ENCODE measurements at places on chromosomes 2 and 18. TPM values are rescaled to one million over a fixed set of nuclear protein-coding genes. Genes with fewer than 3 reads are reported as not detected.

The GMCL1 gene
- 26.1 TPM for total RNA-seq

The IL1RN gene
- not detected for total RNA-seq

The ERBB4 gene
- total RNA-seq, result 3.0 TPM

The RGPD4 gene
- total RNA-seq, result 0.05 TPM

The INHBB gene
- total RNA-seq, result not detected

The GALNT5 gene
- 0.02 TPM for total RNA-seq

The TTLL4 gene
- 52.1 TPM for total RNA-seq

The SEPTIN10 gene
- 64.8 TPM for total RNA-seq

The PSMA8 gene
- total RNA-seq, result not detected

The KIAA2012 gene
- not detected for total RNA-seq

- no peak for DNase-seq
These were observed 436 bp upstream of the ITPRIPL1 start for GRCh38 chr2:96324721-96325040.

- DNase-seq, result no peak
These were observed 89.3 kb downstream of the AGAP1 start for GRCh38 chr2:235583144-235583543.

GRCh38 chr18:79754022-79754761 lies 43.5 kb upstream of the KCNG2 start:
- no peak for DNase-seq

GRCh38 chr2:118371515-118371914 lies 283.2 kb downstream of the INSIG2 start:
- DNase-seq, result peak; percentile 10

- DNase-seq, result no peak
These were observed 80.9 kb downstream of the CDH20 start for GRCh38 chr18:61414086-61414485.

GRCh38 chr2:135663148-135663700 lies 78.4 kb upstream of the UBXN4 start:
- DNase-seq, result no peak

- DNase-seq, result no peak
These were observed 41.1 kb downstream of the LDAH start for GRCh38 chr2:20781656-20782265.

GRCh38 chr2:225761396-225761795 lies 361.9 kb downstream of the NYAP2 start:
- DNase-seq, result peak; percentile 80

DNA sequence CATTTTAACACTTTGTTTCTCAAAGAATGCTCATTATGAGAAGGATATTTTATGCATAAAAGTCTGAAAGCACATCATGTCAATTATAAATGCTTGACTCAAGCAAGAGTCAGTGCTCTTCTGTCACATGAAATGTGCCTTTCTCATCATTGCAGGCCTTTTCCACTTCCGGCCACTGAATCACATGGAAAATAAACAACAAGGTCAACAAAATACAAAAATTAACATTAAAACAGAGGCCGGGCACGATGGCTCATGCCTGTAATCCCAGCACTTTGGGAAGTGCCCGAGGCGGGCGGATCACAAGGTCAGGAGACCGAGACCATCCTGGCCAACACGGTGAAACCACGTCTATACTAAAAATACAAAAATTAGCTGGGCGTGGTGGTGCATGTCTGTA lies 480.6 kb downstream of the SPAG16 start:
- no peak for DNase-seq

- DNase-seq, result no peak
These were observed 446 bp downstream of the COPS9 start for GRCh38 chr2:240135706-240136012.

- peak; percentile 72 for DNase-seq
These were observed 2.4 kb downstream of the HNRNPLL start for GRCh38 chr2:38600242-38600891.

- no peak for DNase-seq
These were observed 97.8 kb downstream of the NCK2 start for GRCh38 chr2:105842555-105842954.

DNA sequence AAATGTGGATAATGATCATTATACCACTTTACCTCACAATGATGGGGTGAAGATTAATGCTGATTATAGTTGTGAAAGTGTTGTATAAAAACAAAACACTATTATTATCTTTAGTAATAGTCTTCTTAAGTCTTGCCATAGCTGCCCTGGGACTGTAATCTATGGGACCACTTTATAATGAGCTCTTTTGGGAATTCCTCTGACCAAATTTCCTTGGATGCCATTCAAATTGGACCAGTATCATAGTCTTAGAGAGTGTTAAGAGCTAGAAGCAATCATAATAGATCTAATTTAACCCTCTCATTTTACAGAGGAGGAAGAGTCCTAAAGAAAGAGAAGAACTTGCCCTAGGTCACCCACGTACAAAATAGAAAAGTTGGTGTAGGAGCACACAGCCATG lies 457.7 kb upstream of the SLC14A2 start:
- DNase-seq, result no peak

- no peak for DNase-seq
These were observed 746.1 kb upstream of the DDX18 start for GRCh38 chr2:117068371-117068770.

- DNase-seq, result no peak
These were observed 1159.4 kb downstream of the DSC3 start for GRCh38 chr18:29883114-29883513.

GRCh38 chr2:176419591-176420071 lies 150.4 kb downstream of the MTX2 start:
- no peak for DNase-seq

DNA sequence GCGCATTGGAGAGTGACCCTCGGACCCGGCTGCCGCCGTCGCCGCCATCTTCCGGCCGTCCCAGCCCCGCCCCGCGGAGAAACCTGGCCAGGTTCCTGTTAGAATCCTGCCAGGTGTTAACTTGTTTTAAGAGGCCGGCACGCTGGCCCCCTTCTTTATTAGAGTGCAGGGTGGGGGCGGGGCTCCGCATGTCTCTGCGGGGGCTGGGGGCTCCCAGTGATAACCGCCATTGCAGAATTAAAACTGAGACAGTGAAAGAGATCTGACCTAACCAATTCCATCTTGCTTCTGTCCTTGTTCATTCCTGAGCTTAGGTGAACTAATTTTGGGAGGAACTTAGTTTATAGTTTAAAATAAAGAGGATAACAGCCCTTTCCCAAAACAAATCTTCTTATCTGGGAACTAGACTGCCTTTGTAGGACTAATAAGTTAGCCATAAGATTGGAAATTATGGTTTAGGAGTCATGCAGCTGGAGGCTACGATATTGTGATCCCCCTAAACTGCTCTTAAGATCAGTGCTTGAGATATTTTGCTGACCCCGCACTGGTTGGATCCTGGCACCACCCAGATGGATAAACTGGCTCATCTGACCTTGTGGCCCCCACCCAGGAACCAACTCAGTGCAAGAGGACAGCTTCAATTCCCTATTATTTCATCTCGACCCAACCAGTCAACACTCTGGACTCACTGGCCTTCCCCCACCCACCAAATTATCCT lies 543 bp upstream of the STARD7 start:
- peak; percentile 9 for DNase-seq

DNA sequence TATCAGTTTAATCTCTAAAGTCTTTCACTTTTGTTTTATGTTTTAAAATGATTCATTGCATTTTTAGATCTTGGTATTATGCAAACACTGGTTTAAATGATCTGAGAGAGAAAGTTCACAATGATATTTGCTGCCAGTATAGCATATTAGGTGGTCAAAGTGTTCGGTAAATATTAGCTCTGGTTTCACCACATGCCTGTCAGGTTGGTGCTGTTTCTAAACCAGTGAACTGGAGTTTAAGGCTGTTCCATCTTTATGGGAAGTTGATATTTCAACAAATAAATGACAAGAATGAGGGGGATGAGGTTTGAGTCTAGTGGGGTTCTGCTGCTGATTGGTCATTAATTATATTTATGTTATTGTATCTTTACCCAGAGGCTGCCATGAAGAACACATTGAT lies 436.4 kb downstream of the DCDC2C start:
- no peak for DNase-seq

DNA sequence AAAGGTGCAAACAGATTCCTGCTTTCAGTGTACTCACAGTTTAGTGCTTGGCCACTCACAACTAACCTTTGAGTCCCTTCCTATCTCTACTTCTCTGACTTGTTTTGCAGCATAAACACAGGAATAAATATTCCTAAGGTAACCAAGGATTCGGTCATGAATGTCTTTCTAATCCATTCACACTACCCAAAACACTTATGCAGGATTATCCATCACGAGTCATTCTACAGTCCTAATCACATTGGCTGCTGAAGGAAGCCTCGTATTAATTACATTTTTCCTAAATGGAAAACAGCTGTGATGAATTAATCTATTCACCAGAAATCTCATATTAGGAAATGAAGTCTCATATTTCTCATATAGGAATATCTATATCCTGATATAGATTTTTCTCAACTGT lies 16.3 kb downstream of the RDH14 start:
- no peak for DNase-seq

- DNase-seq, result no peak
These were observed 135.6 kb upstream of the DAPL1 start for GRCh38 chr2:158659483-158659882.

- DNase-seq, result no peak
These were observed 32.2 kb downstream of the IKZF2 start for GRCh38 chr2:213119061-213119809.

DNA sequence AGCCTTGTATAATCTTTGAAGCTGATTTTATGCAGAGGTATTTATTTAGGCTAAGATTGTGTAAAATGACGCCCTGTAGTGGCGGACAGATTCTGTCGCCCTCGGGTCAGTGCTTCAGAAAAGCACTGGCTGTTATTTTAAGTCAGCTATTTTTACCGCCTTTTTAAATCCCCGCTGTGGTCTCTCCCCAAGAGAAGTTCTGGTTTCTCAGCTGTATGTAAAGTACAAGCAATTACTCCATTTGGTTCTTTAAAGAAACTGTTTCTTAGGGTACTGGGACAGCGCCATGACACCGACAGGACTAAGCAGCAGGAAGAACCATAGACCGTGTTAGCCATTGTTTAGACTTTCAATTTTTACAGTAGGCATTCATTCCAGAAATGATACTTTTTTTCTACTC lies 65.0 kb downstream of the UGGT1 start:
- DNase-seq, result no peak
